SHP77 treated with DMSO at 0.1 percent for 48 hours (cell line): ENCODE measurements at places on chromosomes 1 and 21.

GRCh38 chr21:37461479-37461878 lies 94.9 kb downstream of the DYRK1A start:
- DNase-seq: no peak

- DNase-seq: no peak
Observed at GRCh38 chr1:191905781-191906180, 252.5 kb upstream of the RGS18 start.

DNA sequence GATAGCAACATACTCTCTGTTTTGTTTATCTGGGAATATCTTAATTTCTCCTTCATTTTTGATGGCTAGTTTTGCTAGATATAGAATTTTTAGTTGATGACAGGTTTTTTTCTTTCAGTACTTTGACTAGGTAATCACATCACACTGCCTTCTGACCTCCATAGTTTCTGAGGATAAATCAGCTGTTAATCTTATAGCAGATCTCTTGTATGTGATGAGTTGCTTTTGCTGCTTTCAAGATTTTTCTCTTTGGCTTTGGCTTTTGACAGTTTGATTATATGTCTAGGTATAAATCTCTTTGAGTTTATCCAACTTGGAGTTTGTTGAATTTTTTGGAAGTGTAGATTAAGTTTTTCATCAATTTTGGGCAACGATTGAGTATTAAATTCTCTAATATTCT lies 142.6 kb downstream of the ZNF644 start:
- no peak for DNase-seq

GRCh38 chr1:212242288-212242984 lies 42.8 kb upstream of the PPP2R5A start:
- DNase-seq: no peak

DNA sequence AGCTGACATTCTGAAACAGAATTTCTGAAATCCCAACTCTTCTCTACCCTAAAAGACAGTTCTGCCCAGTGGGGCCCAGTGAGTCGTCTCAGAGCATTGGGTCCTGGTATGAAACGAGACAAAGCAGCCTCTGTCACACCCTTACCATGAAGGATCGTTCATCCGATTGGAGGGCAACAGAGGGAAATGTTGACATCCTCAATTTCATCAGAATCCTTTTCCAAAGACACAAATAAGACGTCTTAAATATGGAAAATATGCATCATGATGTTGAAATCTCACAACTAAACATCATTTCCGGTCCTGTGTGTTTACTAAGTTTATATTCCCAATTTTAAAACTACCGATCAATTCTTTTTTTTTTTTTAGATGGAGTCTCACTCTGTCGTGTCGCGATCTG lies 112.1 kb upstream of the SLC45A1 start:
- DNase-seq: no peak

DNA sequence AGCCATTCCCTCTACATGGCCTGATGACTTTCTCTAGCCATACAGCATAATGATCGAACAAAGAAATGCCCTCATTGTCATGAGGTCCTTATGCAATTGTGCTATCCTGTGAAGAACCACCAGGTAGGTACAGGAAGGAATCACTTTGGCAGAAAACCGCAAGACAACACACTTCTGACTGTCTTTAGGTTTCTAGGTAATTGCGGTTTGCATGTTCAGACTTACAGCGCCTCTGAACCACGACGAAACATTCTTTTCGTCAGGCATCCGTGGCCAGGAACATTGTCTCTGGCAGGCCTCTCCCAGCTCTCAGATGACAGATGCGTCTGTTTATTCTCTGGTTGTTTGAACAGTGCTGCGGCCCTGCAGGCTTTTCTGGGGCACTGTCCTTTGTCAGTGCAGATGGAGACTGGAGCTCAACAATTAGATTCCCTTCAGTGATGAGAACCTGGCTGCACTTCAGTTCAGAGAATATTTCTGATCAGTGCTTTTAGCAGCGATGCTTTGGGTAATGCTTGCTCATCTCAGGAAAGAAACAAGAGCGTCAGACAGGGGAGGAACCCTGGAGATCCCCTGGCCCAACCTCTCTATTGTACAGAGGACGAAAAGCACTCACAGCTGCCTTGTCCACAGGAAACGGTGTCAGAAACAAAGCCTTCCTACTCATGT lies 63.4 kb downstream of the B3GALT5 start:
- DNase-seq: peak; percentile 95

- no peak for DNase-seq
Observed at GRCh38 chr1:228804640-228805413, 69.5 kb downstream of the RHOU start.

GRCh38 chr1:69700770-69701169 lies 133.0 kb downstream of the LRRC7 start:
- DNase-seq: no peak

GRCh38 chr21:29304597-29304996 lies 5.9 kb downstream of the BACH1 start:
- DNase-seq: no peak

DNA sequence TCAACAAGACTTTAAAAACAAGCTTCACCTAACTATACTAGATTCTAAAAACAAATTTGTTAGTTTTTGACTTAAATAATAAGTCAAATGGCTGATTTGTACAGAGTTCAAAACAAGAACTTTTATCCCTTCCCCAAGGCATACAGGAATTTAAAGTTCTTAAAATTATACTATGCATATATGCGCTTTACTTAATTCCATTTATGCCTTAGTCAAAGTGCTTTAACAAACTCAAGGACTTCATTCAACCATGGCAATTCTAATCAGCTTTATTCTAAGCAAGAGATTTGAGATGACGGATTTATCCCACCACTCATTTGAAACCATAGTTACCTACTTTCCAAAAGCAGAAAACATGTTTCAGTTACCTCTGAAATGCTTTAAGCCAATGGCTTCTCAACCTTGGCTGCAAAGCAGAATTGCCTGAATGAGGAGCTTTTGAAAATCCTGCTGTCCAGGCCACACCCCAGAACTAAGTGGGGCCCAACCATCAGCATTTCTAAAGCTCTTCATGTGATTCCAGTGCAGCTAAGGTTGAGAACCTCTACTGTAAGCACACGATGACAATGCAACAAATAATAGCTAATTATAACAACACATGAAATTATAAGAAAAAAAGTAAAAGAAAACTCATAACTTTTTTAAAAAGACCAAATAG lies 44.6 kb downstream of the TTLL7 start:
- no peak for DNase-seq

DNA sequence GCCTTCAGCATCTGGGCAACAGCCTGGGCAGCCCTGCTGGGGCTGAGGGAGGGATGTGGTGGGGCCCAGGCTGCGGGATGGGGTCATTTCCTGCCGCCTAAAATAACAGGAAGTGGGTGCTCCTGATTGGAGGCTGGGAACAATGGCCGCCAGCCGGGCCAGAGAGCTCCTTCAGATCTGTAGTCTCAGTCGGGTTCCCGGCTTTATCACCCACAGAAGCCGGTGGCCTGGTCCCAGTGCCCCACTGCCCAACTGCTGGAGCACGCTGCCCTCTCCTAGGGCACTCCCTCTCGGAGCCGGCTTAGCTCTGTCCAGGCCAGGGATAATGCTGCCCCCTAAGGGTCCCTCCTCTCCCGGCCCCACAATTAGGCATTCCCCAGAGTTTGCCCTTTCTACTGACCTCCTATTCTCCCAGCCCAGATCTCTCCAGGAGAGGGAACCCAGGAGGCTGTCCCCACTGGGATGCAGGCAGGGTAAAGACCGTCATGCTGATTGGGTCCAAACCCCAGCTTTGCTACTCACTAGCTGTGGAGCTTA lies 5.1 kb downstream of the MAP7D1 start:
- DNase-seq: peak; percentile 26

GRCh38 chr1:1040004-1040991 lies 20.4 kb downstream of the AGRN start:
- no peak for DNase-seq

GRCh38 chr1:26373789-26374188 lies 1.2 kb upstream of the ZNF683 start:
- no peak for DNase-seq

DNA sequence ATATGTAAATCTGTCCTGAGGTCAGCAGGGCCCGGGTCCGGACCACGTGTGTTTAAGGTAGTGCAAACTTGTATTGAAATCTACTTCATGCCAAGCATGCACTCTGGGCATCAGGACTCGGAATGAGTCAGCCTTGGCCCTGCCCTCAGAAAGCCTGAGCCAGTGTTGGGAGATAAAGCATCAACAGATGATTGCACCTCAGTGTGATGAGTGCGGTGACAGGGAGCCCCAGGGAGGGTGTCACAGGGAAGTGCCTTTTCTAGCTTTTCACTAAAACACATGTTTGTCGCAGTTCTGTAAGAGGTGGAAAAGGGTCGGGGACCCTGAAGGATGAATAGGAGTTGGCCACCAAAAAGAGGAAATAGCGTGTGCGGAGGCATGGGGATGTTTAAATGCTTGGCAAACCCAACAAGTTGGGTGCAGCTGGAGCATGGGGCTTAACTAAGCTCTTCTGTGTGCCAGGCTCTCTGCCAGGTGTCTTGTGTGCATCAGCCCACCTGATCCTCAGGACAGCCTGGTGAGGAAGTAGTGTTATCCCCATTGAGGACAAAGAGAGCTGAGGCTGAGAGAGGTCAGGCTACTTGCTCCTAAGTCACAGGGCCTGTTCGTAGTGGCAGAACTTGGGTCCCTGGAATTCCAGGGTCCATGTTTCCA lies 48.2 kb upstream of the EPB41 start:
- DNase-seq: no peak

- DNase-seq: no peak
Observed at GRCh38 chr1:54323324-54323739, 82.9 kb downstream of the SSBP3 start.

GRCh38 chr21:33755354-33755753 lies 113.1 kb downstream of the ITSN1 start:
- no peak for DNase-seq
